Right forelimb (tissue), 1 donor: ENCODE measurements at places on chromosomes 12 and 14.

DNA sequence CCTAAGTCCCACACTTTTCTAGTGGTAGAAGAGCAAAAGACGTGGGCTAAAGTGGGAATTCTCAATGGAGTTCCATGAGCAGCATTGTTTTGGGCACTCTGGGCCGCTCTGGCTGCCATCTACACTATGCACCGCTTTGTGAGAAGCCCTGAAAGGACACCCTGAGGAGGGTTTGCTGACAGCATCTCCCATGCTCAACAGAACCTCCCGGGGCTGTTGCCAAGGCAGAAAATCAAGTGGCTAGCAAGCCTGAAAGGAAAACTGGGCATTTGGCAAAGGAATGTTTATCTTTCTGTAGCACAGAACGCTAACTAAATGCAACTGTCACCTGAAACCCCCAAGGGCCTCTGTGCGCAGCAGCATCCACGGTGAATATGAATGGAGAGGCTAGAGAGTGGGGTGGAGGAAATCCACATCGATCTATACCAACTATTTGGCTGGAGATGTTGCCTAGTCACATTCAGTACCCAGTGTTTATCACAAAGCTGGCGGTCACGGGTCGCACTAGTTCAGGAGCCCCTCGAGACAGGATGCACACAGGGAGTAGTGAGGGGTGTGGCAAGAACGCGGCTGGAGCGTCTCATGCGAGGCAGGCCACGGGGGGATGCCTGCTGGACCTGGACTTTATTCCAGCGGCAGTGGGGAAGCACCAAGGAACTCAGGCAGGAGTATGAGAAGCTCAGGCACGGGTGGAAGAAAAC, 14.2 kb downstream of the APPL2 start:
- DNase-seq: no peak

DNA sequence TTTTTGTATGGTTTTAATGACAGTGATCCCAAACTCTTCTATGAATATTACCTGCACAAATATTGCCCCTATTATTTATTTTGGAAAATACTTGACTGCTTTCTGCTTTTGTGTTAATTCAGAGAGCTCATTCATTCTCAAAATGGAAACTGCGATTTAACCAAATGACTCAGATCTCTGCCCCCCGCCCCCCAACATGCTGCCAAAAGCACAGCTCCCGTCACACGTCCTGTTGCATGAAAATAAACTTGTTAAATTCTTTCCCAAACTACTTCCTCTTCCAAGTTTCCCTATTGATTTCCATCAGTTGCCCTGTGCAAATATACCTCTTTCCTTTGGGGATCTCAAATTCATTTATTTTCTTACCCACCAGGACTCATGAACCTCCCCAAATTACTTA, 18.0 kb upstream of the NRDE2 start:
- no peak for DNase-seq

DNA sequence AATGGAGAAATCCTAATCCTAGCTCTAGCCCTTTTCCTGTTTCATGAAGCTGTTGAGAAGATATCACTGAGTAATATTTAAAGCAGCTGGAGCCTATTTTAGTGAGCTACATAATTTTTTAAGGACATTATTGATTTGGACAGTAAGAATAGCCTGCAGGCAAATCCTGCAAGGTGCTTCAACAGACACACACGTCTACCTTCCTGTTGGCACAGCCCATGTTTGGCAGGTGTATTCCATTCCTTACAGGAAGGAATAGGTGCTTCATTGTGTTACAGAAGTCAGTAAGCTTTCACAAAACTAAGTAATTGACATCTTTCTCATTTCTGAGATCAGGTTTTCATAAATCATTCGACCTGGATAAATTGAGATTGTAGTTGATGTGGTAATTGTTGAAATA, 50.6 kb downstream of the FOXA1 start:
- no peak for DNase-seq

GRCh38 chr12:116171549-116171948, 105.9 kb downstream of the MED13L start:
- DNase-seq: no peak

DNA sequence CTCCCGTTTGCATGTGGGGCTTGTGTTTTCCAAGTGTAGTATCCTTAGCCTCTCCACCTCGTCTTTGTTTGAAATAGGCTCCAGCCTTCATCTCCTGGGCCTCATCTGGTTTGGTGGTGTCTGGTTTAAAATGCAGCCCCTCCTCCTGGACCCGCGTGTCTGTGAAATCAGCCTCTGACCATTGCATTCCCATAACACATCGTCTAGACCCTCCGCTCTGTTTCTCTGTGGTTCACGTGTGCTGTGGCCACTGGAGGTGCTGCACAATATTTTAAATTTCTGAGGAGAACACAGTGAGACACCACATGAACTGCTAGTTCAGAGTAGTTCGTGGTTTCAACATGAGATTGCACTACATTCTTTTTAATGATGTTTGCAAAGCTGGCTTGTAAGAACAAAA, 35.6 kb downstream of the UBE3B start:
- no peak for DNase-seq

GRCh38 chr14:52026017-52026660, 36.8 kb downstream of the RTRAF start:
- DNase-seq: no peak

- DNase-seq: no peak
Measured at GRCh38 chr12:10272467-10272866, 35.2 kb upstream of the KLRD1 start.

- DNase-seq: no peak
Measured at GRCh38 chr12:22821985-22822384, 197.0 kb downstream of the ETNK1 start.

- DNase-seq: no peak
Measured at GRCh38 chr14:100787659-100788058, 38.3 kb upstream of the MEG3 start.

GRCh38 chr14:44163946-44164345, 343.1 kb downstream of the FSCB start:
- no peak for DNase-seq

DNA sequence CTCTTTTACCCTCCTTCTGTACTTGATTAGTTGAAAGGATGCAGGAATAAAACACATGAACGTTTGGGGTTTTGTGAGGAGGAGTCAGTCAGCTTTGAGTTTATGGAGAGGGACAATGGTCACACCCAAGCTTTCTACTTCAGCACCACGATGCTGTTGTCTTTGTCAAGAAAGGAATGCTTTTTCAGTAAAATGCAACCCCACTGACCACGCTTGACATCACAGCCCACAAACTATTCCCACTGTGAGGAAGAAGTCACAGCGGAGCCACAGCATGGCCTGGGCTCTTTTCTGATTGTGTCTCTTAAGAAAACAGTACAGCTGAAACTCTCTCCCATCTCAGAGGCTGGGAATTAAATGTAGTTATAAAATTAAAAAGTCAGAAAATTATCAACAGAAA, 135.2 kb downstream of the APAF1 start:
- DNase-seq: no peak
